ENCODE measurements at places on chromosomes 13 and 19.

- no peak for DNase-seq
Measured at GRCh38 chr13:98228661-98229341, 51.7 kb upstream of the RNF113B start.

DNA sequence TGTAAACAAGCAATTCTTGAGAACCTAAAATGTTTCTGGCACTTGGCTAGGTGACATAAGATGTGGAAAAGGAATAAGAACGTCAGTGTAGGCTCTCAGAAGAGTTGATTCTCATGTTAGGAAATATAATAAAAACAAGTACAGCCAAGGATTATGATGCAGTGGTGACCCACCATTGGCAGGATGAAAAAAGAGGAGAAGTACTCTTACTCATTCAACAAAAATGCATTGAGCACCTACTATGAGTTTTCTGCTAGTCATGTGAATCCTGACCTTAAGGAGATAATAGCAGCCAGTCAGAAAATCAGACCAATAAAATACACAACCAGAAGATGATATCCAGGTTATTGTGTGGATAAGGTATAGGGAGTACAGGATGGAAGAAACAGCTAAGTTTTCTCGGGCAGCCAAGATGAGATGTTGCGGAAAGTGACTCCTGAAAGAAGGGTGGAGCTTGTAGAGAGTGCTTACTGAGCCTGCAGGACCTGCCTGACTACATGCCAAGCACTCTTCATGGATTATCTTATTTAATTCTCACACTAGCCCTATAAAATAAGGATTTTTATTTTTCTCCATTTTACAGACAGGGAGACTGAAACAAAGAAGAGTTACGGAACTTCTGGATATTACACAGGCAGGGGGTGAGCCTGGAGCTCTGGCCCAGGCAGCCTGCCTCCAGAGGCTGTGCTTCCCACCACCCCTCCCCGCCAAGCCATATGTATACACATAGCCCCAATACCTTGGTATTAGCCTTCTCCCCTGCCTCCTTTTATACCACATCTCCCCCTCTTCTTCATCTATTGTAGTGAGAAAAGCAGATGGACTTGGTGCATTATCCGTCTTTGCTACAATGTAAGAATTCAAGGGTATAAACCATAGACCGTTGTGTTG, 58.0 kb downstream of the TGDS start:
- no peak for DNase-seq

- DNase-seq, result no peak
Measured at GRCh38 chr13:63614874-63615612, 2199.4 kb upstream of the PCDH20 start.

DNA sequence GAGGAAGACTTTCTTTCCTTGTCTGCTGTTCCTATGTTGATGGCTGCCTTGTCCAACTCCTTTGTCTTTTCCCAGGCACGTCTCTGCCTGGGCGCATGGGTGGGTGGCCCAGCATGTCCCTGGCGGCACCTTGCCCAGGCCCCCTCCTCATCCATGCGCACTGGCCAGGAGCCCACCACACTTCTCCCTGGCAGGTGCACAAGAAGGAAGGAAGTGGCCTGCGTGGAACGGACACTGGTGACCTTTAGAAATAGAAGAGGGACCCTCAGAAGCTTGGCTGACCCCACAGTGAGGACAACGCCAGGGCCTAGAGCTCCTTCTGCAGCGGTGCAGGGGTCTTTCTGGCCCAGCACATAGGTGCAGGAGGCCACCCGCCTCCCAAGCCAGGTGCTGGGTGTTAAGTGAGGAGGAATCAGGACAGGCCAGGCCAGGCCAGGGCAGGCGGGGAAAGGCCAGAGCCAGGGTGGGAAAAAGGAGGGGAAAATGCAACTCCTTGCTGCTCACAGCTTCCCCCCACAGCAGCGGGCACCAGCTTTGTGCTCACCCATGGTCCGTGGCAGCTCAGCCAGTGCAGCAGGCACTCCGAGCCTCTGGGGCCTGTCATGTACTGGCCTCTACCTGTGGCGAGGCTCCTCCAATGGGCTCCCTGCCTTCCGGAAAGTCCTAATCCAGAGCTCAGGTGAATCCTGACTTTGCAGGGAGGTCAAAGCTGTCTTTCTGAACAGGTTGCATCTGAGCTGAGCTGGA, 104.0 kb downstream of the SOX1 start:
- DNase-seq, result no peak
